ENCODE measurements at places on chromosomes 2 and 18.

DNA sequence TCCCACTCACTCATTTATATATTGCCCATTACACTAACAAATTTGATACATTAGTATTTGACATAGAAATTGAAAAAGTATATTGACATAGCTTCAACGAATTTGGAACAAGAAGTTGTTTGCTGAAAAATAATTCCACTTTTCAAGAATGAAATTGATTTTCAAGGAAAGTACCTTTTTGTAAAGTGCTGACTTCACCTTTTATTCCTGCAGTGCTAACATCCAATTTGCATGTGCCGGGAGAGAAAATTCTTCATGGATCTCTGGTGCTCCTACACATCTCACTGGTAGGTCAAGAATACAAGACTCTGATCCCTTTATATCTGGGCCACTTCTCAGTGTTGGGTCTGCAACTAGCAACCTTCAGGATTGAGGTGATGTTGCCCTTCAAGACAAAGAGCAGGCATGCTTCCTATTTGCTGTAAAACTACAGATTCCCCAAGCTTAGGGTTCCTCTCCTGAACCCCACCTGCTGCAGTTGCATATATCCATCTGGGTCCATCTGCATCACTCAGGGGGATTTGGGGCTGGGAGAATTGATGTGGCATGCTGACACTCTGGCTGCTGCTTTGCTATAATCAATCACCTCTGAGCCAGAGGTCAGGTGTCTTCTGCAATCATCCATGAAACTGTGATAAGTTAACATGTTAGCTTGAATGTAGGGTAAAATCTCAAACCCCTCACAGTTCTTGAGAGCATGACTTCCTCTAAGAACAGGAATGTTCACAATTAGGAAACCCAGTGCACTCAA, 108.4 kb upstream of the TTN start:
- DNase-seq: no peak

- no peak for DNase-seq
These were observed 224.1 kb downstream of the LRP1B start for GRCh38 chr2:141906678-141907077.

DNA sequence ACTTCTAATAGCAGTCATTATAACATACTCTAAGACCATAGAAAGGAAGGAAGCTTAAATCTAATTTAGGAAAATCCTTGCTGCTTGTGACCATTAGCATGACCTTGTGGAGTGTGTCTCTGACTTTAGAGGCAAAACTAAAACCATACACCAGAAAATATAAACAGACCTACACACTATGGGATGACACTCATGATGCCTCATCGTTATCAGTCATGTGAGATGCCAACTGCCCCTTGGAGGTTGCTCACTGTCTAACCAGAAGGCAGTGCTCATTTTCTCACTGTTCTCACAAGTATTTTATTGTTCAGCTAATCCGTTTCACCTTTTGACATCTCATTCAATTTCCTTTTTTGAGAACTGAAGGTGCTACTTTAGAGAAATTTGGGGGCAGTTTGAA, 376.9 kb downstream of the RND3 start:
- no peak for DNase-seq

GRCh38 chr2:204031056-204031455, 94.5 kb downstream of the ICOS start:
- no peak for DNase-seq

DNA sequence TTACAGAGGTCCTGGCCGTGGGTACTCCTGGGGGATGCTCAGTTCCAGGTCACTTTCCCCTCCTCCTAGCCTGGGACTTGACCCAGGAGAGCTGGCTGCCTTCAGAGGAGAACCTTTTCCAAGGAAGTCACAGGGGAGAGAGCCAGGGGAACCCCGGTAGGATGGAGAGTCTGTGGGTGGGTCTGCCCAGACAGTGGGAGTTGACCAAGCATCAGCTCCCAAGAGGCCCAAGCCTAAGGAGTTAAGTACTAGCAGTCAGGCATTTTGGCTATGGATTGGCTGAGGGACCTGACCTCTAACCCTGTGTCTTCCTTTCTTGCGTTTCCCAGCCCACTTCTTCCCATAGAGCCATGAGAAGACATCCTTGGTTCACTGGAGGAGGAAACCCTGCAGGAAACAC, 48.8 kb upstream of the PLB1 start:
- DNase-seq: no peak

DNA sequence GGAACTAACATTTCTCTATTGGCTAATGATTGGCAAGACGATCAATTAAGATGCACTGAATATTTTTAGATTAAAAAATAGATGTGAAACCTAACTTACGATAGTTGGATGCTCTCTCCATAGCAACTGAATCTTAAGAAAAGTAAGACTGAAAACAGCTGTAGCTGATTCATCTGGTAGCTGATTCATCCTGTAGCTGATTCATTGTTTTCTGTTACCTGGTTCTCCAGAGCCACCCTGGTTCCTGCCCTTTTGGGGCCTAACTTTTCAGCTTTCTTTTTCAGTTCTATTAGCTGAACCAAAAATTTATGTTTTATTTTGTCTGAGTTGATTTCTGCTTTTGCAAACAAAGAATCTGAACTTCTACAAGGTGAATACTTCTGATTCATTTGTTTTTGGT, 22.7 kb upstream of the SPR start:
- no peak for DNase-seq

DNA sequence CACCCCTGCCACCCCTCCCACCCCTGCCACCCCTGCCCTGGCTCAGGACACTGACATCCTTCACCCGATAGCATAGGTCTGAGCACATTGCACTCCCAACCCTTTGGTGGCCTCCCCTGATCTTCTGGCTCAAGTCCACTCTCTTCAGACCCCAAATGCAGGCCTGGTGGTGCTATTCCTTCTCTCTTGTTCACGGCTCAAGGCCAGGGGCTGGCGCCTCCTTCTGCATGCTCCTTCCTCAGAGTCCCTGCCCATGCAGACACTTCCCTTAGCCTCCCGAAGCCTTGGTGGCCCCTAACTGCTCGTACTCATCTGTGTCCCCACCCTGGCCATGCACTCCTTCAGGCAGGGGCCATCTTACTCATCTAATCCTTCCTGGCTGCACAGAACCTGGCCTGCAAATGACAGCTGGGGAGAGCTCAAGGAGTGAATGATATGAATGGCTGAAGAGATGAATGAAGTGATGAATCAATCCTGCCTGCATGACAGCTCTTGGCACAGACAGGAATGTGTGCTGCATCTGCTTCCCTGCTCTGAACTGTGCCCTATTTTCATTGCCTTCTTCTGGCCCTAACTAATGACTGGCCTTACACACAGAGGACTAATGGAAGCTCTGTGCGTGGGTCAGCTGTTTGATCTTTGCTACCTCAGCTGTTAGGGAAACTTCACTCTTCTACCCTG, 290.8 kb downstream of the DYSF start:
- no peak for DNase-seq

- no peak for DNase-seq
These were observed 523.1 kb downstream of the XIRP2 start for GRCh38 chr2:167411367-167411766.

GRCh38 chr2:159285929-159286708, at the start of gene WDSUB1:
WDSUB1 (minus strand) TSS chr2:159286703; CDS start chr2:159283069, 3,634 bp downstream.
- peak; percentile 89 for DNase-seq

GRCh38 chr2:11602563-11603204, 67.3 kb downstream of the NTSR2 start:
- DNase-seq: no peak

GRCh38 chr18:79574938-79575525, 104.6 kb upstream of the CTDP1 start:
- no peak for DNase-seq

DNA sequence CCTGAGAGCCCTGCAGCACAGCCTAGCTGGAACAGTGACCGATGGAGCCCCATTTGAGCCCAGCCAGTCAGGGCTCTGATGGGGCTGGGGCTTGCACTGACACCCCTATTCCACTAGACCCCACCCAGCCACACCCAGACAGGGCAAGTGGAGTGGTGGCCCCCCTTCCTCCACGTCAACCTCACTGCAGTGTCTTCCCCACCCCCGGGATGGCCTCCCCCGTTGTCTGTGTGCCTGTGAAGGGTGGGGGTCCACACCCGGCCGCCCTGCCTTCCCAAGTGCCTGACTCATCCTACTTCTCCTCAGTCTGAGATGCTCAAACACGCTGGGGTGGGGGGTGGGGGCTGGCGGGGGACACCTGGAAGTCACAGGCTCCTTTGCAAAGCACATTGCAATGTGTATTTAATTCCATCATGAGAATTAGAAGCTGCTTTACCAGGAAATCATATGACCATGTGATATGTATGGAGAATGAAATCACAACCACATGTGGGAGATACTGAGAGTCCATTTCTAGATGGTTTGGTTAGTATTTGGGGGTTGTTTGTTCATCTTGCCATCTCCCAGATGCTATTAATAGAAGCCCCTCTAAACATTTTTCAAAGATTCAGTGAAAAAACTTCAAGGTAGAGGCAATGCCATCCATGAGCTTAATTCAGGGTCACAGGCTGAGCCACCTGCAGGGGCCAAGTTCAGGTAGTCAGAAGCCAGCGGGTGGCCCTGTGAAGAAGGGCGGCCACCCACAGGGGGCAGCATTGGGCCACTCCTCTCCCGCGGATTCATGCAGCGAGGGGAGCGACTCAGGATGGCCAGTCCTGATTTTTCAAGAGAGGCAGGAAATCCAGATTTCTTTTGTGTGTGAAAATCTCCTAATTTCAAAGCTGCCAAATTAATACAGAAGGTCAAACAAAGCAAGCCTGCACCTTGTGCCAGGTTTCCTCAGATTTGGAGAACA, 22.7 kb upstream of the GMPPA start:
- DNase-seq: peak; percentile 90

- DNase-seq: no peak
These were observed 112.2 kb downstream of the ZFP36L2 start for GRCh38 chr2:43114210-43114609.

DNA sequence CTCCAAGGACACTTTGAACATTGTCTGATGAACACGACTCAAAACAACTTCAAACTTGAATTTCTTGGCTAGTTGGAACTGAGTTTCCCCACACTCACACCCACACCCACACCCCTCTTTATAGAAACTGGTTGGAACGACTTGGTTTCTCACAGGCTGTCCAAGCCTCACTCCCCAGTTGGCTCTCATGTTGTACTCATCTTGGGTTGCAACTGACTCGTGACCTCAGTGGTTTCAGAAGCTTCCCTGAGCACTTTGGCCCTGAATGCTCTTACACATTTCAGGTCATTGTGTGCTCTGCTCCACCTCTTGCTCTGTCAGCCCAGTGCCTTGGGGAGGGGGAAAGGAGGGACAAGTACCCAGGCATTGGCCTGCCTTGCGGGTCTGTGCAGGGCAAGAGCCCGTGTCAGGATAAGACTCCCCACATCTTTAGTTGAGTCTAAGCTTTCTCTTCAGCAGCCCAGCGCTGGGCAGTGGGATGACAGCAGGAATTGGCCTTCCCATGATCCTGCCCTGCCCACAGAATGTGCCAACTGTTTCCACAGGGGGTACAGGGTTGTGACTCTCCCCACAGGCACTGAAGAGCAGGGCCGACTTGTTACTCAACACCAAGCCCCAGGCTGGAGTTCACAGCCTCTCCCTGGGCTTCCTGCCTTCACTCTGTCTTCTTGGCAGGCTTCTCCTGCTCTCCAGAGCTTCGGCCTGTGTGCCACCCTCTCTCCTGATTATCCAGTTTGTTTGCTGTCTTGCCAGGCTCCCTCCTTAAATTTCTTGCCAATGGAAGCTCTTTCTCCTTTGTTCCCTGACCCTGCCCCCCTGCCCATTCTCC, 104.6 kb downstream of the RTN4 start:
- DNase-seq: peak; percentile 40

DNA sequence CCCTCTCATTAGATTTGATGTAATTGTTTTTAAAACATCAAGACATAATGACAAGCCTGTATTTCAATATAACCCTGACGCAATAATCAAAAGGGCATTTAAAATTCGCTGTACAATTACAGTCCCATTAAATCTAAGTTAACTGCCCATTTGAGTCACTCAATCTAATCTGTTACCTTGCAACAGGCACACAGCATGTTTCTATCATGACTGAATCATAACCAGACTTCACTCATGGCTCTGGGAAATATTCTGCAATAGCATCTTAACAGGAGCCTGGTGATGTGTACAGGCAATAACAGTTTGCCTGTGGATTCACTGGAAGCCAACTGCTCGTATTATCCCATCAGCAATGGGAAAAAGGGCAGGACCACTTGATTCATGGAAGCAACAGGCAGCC, 142.3 kb upstream of the NCKAP5 start:
- no peak for DNase-seq

DNA sequence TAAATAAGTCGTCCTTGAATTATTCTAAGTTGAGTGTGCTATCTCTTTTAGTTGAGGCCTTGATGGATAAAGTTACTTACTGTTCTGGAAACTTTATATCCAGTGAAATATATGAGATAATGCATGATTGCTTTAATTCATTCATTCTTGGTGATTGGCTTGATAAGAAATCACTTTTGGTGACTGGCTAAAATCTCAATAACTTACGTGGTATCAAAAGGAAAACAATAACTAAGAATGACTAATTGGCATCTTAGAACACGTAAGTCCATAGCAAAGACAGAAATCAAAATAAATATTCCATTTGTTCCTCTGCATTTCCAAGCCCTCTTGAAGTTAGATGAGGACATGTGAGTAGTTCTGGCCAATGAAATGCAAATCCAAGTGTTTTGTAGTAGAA, 251.6 kb downstream of the NUP35 start:
- DNase-seq: no peak

GRCh38 chr2:74041182-74041581, 56.5 kb downstream of the TET3 start:
- DNase-seq: no peak

- no peak for DNase-seq
These were observed 23.8 kb downstream of the MPHOSPH10 start for GRCh38 chr2:71154279-71154678.

DNA sequence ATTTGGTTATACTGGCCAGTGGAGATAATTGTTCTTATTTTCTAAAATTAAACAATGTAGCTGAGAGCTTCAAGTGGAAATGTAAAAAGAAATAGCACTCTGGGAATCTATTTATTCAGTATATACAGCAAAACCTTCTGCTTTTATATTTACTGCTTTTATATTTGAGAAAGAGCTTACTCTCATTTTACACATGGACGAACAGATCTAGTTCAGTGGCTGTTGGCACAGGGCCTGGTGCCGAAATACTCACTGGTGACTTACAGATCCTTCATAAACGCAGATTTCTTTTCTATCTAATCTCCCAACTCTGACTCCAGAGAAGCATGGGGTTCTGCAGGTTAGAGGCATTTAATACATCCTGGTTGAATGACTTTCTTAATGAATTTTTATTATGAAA, 266.2 kb downstream of the ASXL3 start:
- peak; percentile 25 for DNase-seq

GRCh38 chr18:44683556-44683955, 2.9 kb downstream of the SETBP1 start:
- no peak for DNase-seq

- DNase-seq: no peak
These were observed 22.2 kb upstream of the IL1RN start for GRCh38 chr2:113105047-113105785.
